ENCODE measurements at places on chromosomes 11 and 22.

- DNase-seq: no peak
These were observed 45.6 kb downstream of the SMCO4 start for GRCh38 chr11:93497596-93497995.

DNA sequence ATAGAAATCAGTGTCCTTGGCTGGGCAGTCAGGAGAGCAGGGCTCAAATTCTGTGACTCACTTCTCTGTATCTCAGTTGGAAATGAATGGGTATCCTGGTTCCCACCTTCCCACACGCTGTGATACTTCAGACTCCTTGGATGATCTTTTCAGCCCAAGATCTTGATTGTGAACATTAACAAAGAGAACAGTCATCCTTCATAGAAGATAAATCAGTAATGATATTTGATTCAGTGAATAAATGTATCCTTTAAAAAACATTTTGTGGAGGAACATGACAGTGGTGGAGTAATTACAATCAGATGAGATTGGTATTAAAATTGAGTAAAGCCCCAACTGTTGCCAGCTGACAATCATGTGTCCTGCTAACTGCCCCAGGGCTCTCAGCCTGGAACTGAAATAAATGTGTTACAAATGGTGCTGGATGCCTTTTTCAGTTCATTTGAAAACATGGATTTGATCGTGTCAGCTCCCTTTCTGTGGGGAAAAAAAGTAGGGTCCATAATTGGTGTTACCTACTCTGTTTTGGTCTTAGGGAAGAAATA, 72.9 kb upstream of the OR5AN1 start:
- no peak for DNase-seq

DNA sequence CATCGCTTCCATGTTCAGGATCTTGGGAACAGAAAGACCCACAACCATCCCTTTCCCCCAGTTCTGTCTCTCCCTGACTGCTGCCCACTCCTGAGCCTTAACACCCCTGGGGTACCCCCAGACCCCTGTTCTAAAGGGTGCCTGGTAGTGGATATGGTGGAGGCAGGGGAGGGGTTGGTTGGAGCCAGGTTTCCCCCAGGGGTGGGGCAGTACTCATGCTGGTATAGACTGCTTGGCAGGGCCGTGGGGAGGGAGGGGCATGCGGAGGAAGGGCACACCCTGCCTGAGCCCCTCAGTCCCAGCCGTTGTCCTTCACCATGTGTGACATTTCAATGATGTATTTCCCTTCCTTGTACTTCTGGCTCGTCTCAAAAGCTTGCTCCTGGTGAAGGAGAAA, 4.0 kb downstream of the YPEL4 start:
- DNase-seq: no peak

- no peak for DNase-seq
These were observed 20.6 kb downstream of the ANKK1 start for GRCh38 chr11:113408206-113408605.

GRCh38 chr11:19577391-19577975, 135.2 kb upstream of the NAV2 start:
- no peak for DNase-seq

DNA sequence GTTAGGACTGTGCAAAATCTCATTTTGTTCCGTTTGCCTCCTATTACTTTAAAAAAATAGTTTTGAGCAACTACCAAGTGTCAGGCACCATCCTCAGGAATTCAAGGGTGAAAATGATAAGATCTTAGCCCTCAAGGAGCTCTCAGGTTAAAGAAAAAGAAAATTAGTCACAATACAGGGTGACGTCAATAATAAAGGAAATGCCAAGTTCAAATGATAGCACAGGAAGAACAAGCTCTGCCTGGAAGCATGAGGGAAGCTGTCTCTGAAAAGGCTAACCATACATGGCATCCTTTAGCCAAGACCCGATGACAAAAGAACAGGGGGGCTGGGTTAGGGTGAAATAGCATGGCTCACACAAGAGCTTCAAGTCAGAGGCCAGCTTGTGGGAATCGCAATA, 11.1 kb upstream of the MPZL2 start:
- no peak for DNase-seq

- DNase-seq: no peak
These were observed 5.8 kb downstream of the DEPDC7 start for GRCh38 chr11:33021501-33021900.

GRCh38 chr11:71101046-71101445, 151.3 kb downstream of the SHANK2 start:
- no peak for DNase-seq

DNA sequence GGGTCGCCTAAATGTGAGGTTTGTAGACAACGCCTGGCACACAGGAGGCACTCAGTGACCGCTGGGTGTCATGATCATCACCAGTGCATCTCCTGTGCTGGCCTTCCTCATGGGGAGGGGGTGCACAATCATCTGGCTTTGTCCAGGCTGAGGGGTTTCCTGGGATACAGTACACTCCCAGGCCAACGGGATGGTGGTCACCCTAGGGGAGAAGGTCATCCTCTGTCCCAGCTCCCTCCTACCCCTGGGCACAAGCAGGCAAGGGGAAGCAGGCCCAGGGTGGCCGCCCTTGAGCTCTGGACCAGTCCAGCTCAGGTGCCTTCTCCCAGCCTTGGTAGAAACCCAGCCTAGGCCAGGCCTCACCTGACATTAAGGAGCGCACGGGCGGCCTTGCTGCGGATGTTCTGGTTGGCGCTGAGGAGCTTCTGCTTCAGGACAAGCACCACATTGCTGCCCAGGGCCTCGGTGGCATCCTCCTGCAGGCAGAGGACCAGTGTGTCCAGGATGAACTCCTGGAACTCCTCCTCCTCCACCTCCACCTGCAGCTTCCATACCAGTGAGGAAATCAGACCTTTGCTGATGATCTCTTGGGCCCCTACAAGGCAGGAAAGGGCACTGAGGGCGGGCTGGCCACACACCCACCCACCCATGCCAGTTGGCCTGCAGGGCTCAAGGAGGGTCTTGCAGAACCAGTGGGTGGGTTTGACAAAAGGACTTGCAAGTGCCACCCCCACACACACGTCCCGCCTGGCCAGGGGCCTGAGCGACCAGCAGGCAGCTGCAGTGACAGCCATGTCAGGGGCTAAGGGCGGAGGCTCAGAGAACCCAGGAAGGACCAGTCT, 6.6 kb upstream of the GNAZ start:
- DNase-seq: no peak

GRCh38 chr11:44416776-44417175, 106.8 kb upstream of the ALX4 start:
- no peak for DNase-seq

- DNase-seq: no peak
These were observed 32.7 kb downstream of the THOC5 start for GRCh38 chr22:29520851-29521250.

DNA sequence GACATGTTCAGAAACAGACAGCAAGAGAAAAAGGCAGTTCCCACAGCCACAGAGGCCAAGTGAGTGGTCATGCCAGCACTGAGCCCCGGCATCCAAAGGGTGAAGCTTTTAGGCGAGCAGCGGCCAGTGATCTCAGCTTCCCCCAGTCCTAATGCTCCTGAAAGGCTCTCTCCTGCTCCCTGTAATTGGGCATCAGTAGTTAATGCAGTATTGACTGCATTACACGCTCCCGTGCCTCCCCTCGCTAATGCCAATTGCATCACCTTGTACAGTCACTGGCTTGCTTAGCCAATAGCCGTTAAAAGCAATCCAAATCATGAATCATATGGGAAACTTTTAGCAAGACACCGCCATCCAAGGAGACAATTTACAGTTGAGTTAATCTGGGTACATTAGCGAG, 4.9 kb downstream of the LMO1 start:
- DNase-seq: no peak

- DNase-seq: no peak
These were observed 16.4 kb downstream of the CLTCL1 start for GRCh38 chr22:19275104-19275503.

- no peak for DNase-seq
These were observed 110.4 kb downstream of the ELP4 start for GRCh38 chr11:31619980-31620379.

DNA sequence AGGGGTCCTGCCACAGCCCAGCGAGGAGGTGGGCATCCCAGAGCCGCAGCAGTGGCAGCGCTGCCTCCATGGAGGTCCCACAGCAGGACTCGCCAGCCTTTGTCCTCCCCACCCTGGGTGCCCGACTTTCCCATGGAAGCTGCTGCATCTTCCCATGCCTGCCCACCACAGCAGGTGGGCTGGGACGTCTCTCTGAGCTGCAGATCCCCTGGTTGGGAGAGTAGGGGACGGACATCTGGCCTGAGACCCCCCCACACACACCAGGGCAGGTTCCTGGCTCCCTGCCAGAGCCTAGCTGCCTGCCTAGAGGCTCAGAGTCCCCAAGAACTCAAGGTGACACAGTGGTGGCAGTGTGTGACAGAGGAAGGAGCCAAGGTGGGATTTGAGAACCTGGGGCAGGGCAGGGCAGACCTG, 21.5 kb upstream of the PRR5 start:
- DNase-seq: no peak

DNA sequence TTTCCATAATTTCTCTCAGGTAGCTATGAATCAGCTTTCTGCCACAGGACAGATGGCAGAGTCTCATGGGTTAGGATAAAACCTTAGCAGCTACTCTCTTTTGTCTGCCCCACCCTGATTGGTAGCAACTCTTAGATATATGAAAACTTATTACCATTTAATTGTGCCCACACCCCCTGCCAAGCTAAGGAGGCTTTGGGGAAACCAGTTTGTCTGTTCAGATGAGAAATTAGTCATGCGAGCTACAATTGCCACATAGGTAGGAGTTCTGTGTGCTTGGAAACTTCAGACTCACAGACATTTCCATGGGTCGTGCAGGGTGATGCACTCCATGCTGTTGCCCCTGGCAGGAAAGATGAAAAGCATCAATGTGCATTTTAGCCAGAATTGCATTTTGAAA, 39.9 kb downstream of the CD44 start:
- DNase-seq: no peak

DNA sequence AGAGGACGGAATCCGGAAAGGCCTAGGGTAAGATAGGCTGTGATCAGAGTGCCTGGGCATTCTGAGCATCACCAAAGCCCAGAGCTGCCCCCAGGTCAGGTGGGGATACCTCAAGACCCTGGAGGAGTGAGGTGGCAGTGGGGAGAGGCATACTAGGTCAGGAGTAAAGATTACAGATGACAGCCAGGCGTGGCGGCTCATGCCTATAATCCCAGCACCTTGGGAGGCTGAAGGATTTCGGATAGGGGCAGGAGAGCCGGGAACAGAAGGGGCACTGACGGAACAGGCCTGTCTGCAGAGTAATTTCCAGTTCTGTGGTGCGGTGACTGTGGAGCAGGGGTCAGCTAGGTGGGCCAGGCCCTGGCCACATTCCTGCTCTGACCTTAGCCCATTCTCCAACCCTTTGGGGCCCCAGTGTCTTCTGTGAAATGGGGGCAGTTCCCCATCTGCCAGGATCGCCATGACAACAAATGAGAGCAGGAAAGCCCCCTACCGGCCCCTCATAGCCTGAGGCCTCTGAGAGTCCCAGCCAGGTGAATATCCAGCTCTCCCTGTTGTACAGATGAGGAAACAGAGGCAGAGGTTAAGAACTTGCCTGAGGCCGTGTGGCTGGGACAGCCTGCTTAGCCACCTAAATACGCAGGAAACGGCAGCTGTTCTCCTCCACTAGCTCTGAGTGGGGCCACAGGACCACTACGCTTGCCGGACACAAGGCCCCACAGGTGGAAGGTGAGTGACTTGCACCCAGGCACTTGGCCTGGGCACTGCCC, 9.2 kb downstream of the BAD start:
- DNase-seq: no peak

- no peak for DNase-seq
These were observed 264.4 kb downstream of the CTTN start for GRCh38 chr11:70662691-70663098.

DNA sequence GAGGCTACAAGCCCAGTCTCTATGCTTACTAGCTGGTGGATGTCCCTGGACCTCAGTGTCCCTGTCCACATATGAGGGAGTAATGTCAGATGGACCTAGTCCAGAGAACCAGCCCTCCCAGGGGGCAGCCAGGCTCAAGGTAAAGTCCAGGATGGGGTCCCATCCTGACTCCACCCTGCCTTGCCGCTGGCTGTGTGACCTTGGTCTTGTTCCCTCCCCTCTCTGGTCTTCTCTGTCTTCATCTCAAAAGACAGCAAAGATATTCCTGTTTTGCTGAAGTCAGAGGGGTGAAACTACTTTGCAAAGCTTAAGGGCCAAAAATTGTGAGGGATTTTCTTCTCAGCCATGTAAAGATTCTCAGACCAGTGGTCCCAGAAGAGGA, 9.2 kb upstream of the C11orf96 start:
- no peak for DNase-seq

GRCh38 chr11:2378527-2379210, 1.6 kb downstream of the CD81 start:
- DNase-seq: no peak

DNA sequence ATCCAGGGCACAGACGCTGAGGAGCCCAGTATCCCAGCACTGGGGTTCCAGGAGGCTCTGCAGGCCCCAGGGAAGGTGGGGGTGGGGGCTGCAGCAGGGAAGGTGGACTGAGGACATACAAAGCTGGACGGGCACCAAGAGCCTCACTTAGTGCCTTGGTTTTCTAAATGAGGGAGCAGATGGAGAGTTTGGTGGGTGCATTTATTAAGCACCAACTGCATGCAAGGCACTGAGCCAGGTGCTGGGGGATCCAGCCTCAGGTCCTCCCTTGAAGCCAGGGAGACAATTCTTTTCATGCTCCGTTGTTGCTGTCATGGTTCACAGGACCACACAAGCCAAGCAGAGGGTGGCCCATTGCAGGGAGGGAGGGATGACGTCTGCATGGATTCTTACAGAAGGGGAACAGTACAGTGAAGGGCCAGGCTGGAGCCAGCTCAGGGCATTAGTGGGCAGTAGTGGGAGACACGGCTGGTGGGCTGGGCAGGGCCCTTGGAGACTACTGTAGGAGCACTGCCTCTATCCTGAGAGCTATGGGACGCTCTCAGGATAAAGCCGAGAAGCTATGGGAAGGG, 65.0 kb downstream of the MACROD1 start:
- DNase-seq: no peak

- DNase-seq: no peak
These were observed 181.1 kb downstream of the HIPK3 start for GRCh38 chr11:33438301-33438700.

DNA sequence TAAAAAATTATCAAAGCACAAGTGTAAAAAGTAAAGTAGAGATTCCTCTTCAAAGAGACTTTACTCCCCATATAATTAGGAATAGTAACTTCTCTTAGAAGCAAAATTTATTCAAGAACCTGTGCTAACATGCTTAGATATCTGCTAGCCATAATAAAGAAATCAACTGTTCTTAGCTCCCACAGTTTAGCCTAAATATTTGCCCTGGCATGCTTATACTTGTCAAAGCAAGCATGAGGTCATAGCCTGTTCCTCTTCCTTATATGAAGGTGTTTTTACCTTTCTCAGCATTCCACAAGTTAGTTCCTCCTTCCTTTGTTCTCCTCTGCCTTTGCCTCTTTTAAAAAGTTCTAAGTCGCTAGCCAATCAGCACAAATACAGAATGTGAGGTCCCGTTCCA, 30.3 kb downstream of the RIC3 start:
- DNase-seq: no peak

DNA sequence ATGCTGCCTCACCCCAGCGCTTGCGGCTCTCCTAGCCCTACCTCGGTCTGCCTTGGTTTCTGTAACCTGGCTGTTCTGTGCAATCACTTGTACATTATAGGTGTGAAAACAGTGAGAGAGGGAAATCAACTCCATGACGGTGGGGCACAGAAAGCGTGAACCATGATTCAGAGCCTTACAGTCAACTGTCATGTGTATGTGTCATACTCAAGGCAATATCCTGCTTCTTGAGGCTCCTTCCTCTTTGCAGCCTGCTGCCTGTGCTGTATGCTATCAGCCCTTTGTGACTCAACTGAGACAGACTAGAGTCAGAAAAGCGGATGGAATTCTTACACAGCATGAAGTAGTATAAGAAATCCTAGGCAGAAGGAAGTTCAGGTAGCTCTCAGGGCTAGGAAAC, 2.1 kb downstream of the NRIP3 start:
- DNase-seq: peak; percentile 12
